ENCODE measurements at places on chromosomes 1 and 21.

GRCh38 chr1:230905733-230906132, 37.4 kb upstream of the C1orf198 start:
- DNase-seq = no peak

- DNase-seq = no peak
Measured at GRCh38 chr1:2812939-2813653, 11.6 kb upstream of the TTC34 start.

GRCh38 chr1:21894034-21894881, 42.9 kb downstream of the HSPG2 start:
- no peak for DNase-seq

DNA sequence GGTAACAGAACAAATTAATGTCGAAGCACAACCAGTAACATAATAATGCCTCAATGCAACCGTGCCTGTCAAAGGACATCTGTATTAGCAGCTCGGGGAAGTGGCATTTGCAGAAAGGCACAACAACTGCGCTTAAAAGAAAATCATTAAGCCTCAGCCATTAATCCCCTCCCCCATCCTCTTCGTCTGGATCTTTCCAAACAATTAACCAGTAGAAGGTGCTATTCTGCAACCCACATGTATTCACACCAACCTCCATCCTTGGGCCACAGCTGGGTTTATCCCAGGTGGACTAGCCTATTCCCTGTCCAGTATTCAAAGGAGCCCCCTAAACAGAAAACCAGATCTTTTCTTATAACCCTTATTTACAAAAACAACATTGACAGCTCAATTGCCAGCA, 2.6 kb downstream of the RERE start:
- DNase-seq = no peak

GRCh38 chr1:52769346-52770033, 43.2 kb downstream of the ZYG11B start:
- no peak for DNase-seq

GRCh38 chr1:3247521-3248121, 178.6 kb downstream of the PRDM16 start:
- no peak for DNase-seq

DNA sequence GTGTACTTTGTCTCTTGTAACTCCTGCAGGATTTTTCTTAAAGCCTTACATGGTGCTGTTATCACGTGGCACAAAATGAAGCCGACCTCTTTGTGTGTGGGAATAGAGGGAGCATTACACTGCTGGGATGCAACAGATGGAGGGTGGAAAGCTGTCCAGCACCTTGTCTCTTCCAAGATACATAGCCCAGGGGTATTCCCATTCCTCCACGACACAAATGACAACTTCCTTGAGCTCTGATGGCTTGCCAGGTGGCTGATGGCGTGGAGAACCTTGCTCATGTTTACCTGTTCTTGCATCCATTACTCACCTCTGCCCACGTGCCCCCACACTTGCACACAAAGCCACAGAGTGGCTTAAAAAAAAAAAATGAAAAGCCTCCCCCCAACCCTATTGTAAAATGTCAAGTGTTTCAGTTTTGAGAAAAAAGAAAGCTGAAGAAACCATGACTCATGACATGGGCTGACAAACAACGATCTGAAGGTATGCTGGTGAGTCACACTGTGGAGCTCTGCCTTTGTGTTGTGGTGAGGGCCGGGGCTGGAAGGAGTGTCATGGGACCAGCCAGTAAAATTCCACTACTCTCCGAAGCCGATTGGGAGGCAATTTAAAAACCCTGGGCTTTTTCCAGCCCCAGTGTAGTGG, 32.0 kb upstream of the ATP5PO start:
- peak; percentile 84 for DNase-seq

GRCh38 chr1:233197940-233198339, 97.6 kb downstream of the PCNX2 start:
- DNase-seq = no peak

- no peak for DNase-seq
Measured at GRCh38 chr1:92409946-92410549, 76.7 kb downstream of the GFI1 start.

DNA sequence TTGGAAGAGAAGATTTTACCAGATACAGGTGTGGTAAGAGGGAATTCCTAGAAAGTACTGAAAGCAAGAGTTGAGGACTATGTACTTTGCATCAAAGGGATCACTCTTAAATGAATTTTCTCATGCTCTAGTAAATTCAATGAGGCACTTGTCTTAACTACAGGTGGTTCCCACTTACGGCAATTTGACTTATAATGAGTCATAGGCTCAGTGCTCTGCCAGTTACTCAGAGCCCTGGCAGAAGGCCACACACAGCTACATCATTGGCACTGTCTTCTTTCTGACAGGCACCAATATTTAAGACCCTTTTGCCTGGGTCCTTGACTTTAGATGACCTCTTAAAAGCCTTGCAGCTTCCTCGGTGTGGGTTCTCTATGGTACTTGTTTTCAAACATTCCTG, 15.9 kb upstream of the ADAMTS5 start:
- DNase-seq = no peak

DNA sequence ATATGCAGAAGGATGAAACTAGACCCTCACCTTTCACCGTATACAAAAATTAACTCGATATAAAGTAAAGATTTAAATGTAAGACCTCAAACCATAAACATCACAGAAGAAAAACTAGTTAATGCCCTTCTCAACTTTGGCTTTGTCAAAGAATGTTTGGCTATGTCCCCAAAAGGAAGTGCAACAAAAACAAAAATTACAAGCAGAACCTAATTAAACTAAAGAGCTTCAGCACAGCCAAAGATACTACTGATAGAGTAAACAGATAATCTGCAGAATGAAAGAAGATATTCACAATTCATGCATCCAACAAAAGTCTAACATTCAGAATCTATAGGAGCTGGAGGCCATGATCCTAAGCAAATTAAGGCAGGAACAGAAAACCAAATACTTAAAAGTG, 824.6 kb upstream of the NEGR1 start:
- DNase-seq = no peak

- DNase-seq = no peak
Measured at GRCh38 chr1:150259758-150260669, 2.4 kb downstream of the CA14 start.

DNA sequence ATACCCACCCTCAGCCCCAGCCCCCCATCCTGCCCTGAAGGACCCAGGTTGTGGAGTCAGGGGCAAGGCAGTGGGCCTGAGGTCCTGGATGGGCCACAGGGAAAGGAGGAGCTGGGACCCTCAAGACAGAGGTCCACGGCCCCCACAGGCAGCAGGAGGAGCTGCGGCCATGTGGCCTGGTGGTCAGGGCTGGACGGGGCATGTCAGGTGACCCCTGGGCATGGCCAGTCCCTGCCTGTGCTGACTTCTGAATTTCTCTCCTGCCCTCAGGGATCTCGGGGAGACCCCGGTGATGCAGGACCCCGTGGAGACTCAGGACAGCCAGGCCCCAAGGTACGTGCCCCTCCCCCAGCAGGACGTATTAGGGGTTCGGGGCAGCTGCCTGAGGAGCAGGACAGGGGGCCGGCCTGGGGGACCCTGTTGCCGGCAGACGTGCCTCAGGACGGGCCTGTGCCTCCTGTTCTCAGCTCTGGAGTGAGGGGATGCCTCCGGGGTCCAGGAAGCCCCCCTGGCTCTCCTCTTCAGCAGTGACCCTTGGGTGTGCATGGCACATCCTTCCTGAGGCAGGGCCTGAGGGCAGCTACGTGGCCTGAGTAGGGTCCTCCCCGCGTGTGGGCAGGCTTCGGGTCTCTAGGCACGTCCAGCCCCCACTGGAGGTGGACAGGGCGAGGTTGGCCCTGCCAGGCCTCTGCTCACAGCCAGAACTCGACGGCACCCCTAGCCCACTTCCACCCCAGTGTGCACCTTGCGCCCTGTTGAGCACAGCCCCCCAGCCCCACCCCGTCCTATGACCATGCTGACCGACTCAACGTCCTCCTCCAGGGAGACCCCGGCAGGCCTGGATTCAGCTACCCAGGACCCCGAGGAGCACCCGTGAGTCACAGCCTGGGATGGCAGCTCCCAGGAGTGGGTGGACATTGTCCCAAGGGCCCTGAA, 23.6 kb downstream of the COL6A2 start:
- no peak for DNase-seq

DNA sequence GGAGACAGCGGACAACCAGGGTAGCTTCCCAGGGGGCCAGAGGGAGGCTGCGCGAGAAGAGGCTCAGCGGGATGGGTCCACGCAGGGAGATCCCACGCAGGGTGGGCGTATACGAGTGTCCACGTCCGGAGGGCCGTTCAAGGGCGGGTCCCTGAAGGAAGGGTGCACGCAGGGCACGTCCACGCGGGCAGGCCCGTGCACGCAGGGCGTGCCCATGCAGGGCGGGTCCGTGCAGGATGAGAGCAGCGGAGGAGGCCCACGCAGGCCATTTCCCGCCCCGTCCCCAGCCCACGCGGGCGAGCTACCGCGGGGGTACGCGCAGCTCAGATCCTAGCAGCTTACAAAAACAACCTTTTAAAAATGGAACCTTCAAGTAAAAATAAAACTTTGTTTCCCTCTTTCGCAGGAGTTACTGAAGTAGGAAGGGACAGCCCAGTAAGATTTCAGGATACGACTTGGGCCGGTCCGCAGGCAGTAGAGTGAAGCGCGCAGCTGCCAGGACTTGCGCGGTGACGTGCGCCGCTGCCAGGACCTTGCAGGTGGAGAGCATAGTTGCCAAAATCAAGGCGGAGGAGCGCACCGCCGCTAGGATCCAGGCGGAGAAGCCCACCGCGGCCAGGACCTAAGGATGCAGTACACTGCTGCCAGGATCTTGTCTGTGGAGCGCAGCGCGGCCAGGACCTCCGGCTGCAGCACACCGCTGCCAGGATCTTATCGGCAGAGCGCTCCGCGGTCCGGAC, 416 bp upstream of the RNF187 start:
- peak; percentile 68 for DNase-seq

DNA sequence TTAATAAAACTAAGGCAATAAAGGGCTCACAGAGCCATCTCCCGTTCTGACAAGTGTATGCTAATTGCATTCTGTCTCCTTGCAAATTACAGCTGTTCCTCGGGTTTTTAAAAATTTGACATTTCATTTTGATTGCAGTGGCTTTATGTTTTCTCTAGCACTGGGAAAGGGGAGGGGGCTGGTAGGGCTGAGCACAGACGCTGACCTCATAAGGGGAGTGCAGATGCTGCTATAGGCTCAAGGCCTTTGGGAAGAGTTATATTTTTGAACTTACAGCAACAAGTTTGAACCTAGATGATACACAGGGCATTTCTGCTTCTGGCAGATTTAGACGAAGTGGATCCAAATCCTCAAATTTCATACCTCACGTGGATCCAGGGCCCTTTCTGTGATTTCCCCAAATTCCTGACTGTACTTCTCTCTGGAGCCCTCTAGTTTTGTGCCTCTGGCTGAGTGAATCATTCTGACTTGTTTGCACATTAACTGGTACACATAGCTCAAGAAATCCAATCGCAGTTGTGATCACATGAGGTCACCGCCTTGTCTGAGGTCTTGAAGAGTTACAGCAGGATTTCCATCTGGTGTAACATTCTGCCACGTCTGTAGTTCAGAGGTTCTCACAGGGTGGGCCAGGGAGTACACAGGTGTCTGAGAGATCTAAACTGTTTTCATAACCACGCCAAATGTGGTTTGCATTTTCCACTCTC, 230.3 kb downstream of the C1orf94 start:
- DNase-seq = no peak

- DNase-seq = no peak
Measured at GRCh38 chr1:59232216-59232615, 64.7 kb upstream of the FGGY start.

GRCh38 chr1:8032366-8032910, 6.3 kb upstream of the ERRFI1 start:
- DNase-seq = no peak

Measured in effector CD4-positive, alpha-beta T cell (primary cell).